ENCODE measurements at places on chromosomes 5 and 9. TPM values are rescaled to one million over a fixed set of nuclear protein-coding genes. Genes with fewer than 3 reads are reported as not detected.

INSL4 gene
- not detected for total RNA-seq

ANXA1 gene
- total RNA-seq: 125 TPM

ZBTB43 gene
- 23.6 TPM for total RNA-seq

LCN1 gene
- not detected for total RNA-seq

NCS1 gene
- total RNA-seq: 1.0 TPM

UBE2QL1 gene
- 0.39 TPM for total RNA-seq

MRPL36 gene
- 60.2 TPM for total RNA-seq

IFNE gene
- not detected for total RNA-seq

PCAT7 gene
- not detected for total RNA-seq

IGFBPL1 gene
- not detected for total RNA-seq

ANKDD1B gene
- total RNA-seq: 0.39 TPM

LHX6 gene
- total RNA-seq: not detected

PHF19 gene
- 213 TPM for total RNA-seq

PCDHA13 gene
- not detected for total RNA-seq

SV2C gene
- 0.07 TPM for total RNA-seq

DAB2 gene
- total RNA-seq: not detected

TAF11L10 gene
- total RNA-seq: not detected

PCDHB11 gene
- not detected for total RNA-seq

DMRT3 gene
- not detected for total RNA-seq

CDH9 gene
- total RNA-seq: not detected

TICAM2 gene
- total RNA-seq: 3.5 TPM

QRFP gene
- total RNA-seq: not detected

CCDC192 gene
- total RNA-seq: not detected

OXCT1 gene
- 50.7 TPM for total RNA-seq

KIF20A gene
- 33.3 TPM for total RNA-seq

CEP120 gene
- 43.2 TPM for total RNA-seq

PCDHGA3 gene
- 0.34 TPM for total RNA-seq

IL4 gene
- 12.7 TPM for total RNA-seq
